ENCODE measurements at places on chromosomes 3 and 15.

GRCh38 chr3:62109534-62109933 is 263.8 kb downstream of the FEZF2 start:
- DNase-seq, result no peak

DNA sequence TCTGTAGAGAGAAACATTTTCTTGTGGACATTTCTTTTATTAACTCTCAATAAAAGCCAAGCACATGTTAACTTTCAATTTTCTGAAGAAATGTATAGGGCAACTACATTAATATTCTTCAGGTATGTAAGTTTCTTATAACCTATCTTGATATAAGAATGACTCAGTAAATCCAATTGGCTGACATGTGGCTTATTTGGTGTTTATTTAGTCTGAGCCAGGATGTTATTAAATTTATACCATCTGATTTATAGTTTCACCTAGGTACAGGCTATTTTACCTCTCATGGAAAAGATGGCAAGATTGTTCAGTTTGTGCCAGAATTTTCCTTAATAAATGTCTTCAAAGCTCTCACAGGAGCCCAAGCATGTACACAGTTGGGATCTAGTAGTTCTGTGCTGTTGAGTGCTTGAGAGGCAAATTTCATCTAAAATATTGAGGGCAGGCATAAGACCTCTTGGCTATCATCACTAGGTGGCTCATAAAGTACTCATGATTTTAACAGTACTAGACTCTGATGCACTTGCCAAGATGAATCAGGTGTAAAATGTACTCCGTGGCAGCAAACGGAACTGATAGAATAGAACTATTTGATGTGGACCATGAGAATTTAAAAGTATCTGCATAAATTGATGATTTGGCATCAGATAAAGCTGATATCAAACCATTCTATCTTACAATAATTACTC is 631.9 kb downstream of the RBMS3 start:
- no peak for DNase-seq

GRCh38 chr3:155448531-155448930 is 155.0 kb upstream of the STRIT1 start:
- DNase-seq, result no peak

- no peak for DNase-seq
These were observed 334.5 kb upstream of the FRG2C start for GRCh38 chr3:75329476-75330097.

GRCh38 chr3:8891774-8892173 is 71.5 kb downstream of the RAD18 start:
- DNase-seq, result no peak

DNA sequence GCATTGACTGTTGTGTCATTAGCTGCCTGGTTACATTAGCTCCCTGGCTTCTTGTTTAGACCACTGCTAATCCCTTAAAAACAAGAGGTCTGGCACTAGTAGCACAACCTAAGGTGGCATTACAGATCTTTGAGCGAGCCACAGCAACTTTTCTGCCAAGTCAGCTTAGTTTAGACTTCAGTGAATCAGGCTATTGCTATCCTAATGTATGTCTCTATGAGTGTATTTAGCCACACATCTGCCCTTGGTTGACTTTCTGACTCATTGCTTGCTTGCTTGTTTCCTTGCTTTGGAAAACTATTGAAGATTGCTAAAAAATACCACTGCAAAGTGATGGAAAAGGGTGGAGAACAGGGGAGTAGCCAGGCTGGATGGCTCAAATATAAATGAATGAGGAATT is 50.2 kb downstream of the CHP1 start:
- DNase-seq, result no peak

DNA sequence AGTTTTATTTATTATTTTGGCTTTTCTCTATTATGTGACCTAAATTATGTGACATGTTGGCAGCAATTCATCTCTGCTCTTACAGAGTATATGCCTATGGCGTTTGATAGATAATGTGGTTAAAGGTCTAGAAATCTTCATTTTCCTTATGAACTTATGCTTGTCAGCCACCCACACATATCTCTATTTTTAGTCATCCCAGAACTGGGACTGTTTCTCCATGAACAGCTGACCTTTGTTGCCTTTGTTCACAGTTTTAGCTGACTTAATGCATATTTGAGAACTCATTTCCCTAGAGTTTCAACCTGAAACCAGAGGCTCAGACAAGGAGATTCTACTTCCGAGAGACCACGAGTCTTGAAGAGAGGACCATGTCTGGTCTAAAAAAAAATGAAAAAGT is 176.5 kb downstream of the RAP2B start:
- DNase-seq, result no peak

GRCh38 chr3:102183186-102183585 is 251.6 kb upstream of the ZPLD1 start:
- no peak for DNase-seq

DNA sequence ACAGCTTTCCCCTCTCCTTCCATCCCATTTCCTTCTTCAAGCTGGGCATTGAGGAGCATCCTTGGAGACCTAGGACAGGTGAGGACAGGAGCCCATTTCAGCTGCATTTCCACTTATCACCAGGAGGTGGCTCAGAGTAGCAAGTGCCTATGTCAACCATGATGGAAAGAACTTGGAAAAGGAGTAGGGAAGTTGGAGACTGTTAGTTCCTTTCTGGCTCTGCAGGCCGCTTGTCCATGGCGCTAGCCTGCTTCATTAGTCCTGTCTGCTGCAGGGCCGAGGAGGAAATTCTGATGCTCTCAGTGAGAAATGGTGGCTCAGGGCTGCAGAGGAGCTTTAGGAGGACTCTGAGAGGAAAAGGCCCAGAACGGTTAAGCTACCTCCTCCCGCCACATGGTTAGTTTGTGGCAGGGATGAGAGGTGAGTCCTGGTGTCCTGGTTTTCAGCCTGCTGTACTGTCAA is 7.0 kb upstream of the CD276 start:
- DNase-seq, result peak; percentile 53

GRCh38 chr3:73418681-73419080 is 206.1 kb downstream of the PDZRN3 start:
- DNase-seq, result no peak

- no peak for DNase-seq
These were observed 1027.7 kb downstream of the PLOD2 start for GRCh38 chr3:145133281-145133680.

DNA sequence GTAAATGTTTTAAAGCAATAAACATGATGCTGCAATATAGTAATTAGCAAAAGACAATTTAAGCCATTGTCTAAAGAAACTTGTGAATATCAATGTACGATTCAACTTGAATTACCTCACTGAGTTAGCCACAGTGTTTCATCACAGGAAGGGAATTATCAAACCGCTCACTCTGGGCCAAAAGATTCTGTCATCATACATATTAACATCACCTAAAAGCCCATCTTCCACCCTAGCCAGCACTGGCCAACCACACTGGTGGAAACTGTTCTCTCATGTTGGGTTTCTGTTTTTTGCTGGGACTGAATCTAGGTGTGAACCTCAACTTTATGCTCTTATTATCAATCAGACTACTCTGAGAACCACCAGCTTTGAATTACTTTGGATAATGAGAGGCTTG is 497.7 kb upstream of the THBS1 start:
- no peak for DNase-seq

DNA sequence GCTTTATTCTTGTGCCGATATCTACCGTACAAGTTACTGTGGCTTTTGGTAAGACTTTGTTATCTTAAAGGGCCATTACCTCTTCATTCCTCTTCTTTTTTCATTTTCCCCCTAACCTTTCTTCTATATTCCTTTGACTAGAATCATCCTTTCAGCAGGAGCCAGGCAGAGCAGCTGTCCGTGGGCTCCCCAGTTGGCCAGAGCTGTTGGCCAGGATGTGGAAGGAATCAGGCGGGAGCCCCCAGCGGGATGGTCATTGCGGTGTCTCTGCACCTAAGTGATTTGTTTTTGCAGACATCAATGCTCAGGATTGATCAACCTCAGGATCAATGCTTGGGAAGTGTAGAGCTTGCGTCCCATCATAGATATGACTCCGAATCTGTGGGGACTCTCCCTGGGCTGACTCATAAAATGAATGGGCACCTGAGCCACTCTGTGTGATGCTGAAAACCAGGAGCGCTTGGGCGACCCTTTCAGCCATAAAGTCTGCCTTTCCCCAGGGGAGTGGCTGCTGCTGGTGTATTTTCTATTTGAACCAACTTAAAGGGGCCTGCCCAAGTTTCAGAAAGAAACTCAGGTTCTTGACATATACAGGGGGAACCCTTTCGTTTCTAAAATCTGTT is 21.7 kb downstream of the APBA2 start:
- DNase-seq, result no peak

GRCh38 chr15:40439960-40440742 is 602 bp upstream of the BAHD1 start:
- peak; percentile 56 for DNase-seq

DNA sequence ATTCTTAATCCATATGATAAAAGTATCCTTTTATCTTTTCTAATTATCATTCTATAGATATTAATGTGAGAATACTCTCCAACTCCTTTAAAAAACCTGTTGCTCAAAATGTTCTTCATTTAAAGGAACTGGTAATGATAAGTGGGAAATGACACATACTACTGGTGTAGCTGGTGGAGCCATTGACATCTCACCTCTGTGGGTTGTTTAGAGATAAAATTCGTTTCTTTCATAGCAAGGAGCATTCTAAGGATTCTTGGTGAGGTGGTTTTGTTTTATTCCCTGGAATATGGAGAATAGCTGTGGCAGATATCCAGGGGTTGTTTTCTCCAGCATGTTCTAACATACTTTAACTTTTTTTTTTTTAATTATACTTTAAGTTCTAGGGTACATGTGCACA is 299.8 kb upstream of the THBS1 start:
- DNase-seq, result no peak

DNA sequence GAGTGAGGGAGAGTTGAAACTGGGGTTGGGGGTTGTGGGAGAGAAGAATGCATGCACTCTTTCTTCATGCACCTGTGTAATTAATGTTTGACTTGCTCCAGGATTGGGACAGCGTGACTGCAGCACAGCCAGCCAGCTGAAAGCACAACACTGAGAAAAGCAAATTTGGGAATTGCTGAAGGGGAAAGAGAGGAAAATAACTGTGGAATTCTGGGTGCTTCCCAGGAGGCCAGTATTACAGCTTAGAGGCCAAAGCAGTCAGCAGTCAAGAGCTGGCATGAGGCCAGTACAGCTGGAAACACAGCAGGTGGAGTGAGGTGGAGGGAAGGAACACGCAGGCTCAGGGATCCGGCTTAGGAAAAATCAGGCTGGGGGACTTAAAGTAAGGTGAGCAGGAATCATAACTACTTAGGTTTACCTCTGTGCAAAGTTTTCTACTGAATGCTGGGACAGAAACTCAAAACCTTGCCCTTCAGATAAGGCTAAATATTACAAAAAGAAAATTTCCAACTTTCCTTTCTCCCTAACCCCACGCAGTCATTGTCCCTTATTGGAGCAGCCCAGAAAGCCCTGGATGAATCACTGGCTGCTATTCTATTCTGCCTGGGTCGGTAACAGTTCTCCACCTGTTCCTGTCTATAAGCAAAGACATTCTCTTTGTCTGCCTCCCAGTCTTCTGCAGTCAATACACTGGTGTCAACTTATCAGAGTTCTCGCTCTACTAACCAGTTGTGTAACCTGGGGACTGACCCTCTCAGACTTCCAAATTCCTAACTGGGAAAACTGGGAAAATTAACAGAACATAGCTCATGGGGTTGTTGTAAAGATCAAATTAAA is 167.2 kb downstream of the MAGI1 start:
- DNase-seq, result no peak

- no peak for DNase-seq
These were observed 101.9 kb downstream of the KLHL25 start for GRCh38 chr15:85692873-85693272.

DNA sequence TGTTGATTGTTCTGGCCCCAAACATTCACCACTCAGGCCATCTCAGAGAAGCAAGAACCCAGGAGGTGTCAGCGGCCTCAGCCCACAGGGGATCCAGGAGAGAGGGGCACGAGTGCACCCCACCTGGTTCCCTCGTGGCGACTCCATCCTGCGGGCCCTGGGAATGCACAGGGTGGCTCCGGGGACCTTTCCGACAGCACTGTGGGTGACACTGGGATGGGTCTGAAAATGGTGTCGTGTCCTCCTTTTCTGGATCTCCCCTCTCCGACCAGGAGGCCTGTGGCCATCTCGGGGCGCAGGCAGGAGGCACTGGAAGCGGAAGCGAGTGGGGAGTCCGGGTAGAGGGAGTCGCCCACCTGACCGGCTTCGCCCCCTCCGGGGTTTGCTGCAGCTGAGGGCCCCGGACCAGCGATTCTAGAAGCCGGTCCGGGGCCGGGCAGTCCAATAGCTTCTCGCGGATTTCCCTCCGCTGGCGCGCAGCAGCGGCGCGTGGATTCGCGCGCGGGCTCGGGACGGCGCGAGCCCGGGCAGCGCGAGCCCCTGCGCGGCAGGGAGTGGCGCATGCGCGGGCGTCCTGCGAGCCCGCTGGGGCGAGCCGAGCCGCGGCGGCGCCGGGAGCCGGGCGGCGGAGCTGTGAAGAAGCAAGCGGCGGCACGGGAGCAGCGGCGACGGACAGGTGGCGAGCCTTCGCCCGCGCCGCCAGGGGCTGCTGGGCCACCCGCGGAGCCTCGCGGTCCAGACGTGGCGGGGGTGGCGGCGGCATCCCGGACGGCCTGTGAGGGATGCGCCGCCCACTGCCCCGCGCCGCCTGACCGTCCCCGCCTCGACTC is at the start of gene DOCK3:
Gene DOCK3, plus strand, starts transcription at position 579 of the 830 bp plus-strand sequence. CDS start 337 bp downstream, outside the sequence.
- peak; percentile 85 for DNase-seq

- no peak for DNase-seq
These were observed 287.1 kb downstream of the NEK10 start for GRCh38 chr3:27081992-27082607.

- DNase-seq, result no peak
These were observed 196.1 kb downstream of the RYR3 start for GRCh38 chr15:33506781-33507296.

GRCh38 chr15:27028858-27029477 is 58.0 kb downstream of the GABRG3 start:
- DNase-seq, result no peak

GRCh38 chr3:98710067-98710659 is 53.0 kb upstream of the ST3GAL6 start:
- DNase-seq, result no peak

DNA sequence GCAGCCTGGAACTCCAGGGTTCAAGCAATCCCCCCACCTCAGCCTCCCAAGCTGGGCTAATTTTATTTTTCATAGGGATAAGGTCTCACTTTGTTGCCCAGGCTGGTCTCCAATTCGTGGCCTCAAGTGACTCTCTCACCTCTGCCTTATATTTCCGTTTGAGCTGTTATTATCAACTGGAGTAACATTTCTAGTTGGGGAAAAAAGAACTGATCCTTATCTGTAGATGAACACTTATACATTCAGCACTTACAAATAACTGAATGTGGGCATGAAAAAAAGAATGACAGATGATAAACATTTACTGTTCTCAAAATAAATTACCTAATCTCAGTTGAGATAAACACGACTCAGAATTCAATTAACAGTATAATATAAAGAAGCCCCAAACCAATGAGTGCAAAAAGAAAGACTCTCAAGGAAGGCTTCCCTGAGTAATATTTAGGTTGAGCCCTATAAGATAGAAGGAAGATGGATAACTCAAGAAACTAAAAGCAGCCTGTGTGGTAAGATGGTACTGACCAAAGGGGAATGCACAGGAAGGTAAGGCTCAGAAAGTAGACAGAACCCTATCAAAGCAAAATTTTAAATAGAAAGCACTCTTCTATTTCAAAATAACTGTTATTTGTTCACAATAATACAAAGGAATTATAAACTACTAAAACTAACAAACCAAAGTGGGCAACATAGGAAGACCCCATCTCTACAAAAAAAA is 11.8 kb downstream of the UBE3A start:
- DNase-seq, result no peak

- DNase-seq, result no peak
These were observed 4.3 kb downstream of the MASP1 start for GRCh38 chr3:187287256-187287655.

- peak; percentile 14 for DNase-seq
These were observed 1.1 kb upstream of the SUCLG2 start for GRCh38 chr3:67655364-67656121.

GRCh38 chr15:56783156-56783856 is 50.0 kb upstream of the ZNF280D start:
- DNase-seq, result no peak
